ENCODE measurements at places on chromosomes 16 and 17.

GRCh38 chr16:86398622-86399021, 111.7 kb upstream of the FOXF1 start:
- DNase-seq, result no peak

GRCh38 chr16:54325616-54326265, 39.2 kb upstream of the IRX3 start:
- no peak for DNase-seq

DNA sequence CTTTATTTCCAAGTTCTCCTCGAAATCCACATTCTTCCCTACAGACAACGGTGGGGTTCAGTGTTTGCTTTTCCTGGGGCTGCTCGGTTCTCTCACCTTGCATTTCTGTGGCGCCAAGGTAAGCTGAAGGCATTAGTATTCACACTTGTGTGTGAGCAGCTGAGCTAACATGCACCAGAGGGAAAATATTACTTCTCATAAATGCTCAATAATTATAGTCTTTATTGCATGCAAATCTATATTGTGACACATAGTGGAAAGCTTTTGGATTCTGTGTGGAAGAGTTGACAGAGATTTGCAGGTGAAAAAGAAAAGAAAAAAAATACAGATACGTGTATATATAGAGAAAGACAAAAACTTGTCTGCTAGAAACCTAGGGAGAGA, 411.8 kb downstream of the MAF start:
- DNase-seq, result no peak

GRCh38 chr17:31398381-31399311, 7.2 kb downstream of the RAB11FIP4 start:
- no peak for DNase-seq

DNA sequence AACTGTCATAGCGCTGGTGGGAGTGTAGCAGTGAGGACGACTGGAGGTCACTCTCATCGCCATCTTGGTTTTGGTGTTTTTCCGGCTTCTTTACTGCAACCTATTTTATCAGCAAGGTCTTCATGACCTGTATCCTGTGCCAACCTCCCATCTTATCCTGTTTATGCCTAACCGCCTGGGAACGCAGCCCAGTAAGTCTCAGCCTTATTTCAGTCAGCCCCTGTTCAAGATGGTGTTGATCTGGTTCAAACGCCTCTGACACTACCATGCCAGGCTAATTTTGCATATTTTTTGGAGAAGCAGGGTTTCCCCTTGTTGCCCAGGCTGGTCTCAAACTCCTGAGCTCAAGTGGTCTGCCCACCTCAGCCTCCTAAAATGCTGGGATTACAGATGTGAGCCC, 179.8 kb upstream of the HSBP1 start:
- no peak for DNase-seq

DNA sequence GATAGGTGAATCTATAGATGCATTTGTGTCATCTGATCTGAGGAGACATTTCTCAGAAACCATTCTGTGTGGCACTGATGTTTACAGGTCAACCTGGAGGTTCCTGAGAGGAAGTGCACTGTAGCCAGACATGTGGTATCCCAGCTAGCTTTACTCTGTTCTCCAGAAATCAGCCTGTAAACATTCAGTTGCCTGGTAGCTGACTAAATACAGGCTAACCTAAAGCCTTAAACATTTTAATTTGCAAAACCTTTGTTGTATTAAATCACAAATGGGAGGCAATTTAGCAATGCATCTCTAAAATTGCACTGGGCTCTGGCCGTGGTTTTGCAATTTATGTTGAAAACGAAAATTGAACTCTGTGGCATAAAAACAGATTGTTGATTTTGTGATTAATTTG, 207.6 kb downstream of the FTO start:
- DNase-seq, result no peak

DNA sequence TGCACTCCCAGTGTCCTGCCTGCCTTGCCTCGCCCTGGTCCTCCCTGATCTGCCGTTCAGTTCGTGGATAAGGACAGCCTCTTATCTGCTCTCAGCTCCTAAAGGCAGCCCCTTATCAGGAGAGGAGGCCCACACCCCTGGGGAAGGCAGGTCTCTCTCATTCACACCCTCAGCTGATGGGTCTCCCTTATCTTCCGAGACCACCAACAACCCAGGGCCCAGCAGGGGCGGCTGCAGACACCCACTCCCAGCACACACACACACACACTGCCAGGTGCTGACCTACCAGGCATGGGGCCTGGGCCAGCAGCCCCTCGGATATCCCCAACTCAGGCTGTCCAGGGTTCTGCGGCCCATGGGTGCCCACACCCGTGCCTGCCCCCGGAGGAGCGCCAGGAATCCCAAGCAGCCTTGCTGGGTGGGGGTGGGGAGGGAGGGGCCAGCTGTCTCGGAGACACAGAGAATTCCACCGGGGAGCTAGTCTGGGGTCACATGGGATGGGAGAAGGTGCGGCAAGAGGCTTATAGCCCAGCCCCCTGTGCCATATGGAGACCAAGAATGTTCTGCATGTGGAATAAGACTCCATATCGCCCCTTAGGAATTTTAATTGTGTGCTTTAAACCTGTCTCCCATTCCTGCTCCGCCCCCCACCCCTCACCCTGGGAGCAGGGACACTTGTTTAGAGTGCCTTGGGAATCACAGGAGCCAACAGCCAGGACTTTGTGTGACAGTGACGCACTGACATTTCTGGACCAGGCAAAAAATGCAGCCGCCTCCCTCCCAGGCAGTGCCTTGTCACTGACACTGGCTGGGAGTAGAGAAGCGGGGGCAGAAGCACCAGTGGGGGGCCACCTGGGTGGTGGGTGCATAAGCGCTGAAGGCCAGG, 41.9 kb upstream of the EMP2 start:
- no peak for DNase-seq

DNA sequence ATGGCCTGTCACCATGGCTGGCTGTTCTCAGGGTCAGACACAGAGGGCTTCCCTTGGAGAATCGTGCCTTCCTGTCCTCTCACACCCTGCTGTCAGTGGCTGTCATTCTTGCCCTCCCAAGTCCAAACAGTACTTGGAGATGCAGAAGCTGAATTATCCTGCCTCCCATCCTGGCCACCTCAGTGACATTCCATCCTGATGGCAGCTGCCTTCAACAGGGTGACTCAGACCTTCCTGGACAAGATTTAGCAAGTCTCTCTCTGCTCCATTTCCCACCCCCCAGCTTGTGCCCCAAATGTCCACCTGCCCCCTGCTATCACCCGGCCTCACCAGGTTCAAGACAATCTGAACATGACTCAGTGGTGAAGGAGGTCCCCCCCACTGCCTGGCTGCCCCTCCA, 4.8 kb upstream of the KRT36 start:
- no peak for DNase-seq

DNA sequence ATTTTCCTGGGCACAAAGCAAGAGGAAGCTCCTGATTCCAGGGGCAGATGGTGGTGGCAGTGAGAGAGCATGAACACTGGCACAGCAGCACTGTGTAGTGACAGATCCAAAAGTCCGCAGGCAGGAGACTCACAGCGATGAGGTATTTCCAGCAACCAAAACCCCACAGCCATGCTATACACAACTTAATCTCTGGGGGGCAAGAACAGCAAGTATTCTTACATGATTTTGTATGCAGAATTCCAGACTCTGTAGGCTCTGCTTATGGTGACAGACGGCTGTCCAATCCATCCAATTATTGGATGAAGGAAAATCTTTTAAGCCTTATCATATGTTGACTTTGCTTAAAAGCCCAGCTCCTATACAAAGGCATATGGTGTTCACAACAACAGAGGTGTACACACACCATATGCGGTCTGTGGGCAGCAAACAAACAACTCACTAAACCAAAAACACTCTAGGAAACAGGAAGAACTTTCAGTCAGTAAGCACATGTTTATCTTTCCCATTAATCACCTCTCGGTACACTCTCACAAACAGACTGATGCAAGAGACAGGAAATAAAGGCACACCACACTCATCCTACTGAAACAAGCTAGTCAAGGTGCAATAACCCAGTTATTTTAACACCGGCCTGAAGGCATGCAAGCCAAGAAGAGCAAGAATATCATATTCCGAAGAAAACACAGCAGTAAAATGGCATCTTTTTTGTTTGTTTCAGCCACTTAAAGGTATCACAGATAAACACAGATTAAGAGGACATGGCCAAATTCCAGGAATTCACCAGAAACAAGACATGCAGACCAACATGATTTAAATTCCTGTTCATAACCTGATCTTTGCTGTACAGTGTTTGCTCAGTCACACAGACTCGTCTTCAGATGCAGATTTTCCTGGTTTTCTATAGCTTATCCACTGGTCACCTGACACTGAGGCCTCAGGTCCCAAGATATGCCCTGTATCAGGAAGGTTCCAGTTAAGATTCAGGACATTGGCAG, 47.8 kb downstream of the ERN1 start:
- DNase-seq, result no peak

GRCh38 chr17:58667934-58668597, 23.8 kb downstream of the TEX14 start:
- no peak for DNase-seq

DNA sequence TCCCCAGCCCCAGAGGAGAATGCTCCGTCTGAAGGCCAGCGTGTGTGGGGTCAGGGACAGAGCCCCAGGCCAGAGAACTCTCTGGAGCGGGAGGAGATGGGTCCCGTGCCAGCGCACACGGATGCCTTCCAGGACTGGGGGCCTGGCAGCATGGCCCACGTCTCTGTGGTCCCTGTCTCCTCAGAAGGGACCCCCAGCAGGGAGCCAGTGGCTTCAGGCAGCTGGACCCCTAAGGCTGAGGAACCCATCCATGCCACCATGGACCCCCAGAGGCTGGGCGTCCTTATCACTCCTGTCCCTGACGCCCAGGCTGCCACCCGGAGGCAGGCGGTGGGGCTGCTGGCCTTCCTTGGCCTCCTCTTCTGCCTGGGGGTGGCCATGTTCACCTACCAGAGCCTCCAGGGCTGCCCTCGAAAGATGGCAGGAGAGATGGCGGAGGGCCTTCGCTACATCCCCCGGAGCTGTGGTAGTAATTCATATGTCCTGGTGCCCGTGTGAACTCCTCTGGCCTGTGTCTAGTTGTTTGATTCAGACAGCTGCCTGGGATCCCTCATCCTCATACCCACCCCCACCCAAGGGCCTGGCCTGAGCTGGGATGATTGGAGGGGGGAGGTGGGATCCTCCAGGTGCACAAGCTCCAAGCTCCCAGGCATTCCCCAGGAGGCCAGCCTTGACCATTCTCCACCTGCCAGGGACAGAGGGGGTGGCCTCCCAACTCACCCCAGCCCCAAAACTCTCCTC, 10.4 kb downstream of the CX3CL1 start:
- no peak for DNase-seq

DNA sequence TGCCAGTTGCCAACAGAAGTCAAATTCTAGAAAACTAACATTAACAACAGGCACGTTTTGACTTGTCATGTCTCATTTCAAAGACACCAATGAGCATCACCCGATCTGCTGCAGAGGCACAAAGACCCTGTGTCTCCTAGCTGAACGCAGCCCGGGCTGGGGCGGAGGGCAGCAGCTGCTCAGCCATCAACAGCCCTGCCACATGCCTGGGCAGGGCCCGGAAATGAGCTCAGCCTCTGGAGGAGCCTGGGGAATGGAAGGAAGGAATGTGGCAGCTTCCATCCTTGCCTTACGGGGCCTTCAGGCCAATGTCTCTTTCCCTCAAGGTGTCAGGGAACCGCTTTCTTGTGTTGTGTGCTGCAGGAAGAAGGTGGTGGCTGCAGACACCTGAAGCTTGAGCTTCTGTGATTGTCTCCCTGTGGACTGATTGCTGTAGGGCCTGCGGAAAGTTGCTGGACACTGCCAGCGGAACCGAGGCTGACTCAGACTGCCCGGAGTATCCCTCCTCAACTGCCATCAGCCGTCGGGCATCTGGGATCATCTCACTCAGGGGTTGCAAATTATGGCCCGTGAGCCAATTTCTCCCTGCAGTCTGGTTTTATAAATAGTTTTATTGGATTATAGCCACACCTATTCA, 7.3 kb downstream of the CDH13 start:
- no peak for DNase-seq

DNA sequence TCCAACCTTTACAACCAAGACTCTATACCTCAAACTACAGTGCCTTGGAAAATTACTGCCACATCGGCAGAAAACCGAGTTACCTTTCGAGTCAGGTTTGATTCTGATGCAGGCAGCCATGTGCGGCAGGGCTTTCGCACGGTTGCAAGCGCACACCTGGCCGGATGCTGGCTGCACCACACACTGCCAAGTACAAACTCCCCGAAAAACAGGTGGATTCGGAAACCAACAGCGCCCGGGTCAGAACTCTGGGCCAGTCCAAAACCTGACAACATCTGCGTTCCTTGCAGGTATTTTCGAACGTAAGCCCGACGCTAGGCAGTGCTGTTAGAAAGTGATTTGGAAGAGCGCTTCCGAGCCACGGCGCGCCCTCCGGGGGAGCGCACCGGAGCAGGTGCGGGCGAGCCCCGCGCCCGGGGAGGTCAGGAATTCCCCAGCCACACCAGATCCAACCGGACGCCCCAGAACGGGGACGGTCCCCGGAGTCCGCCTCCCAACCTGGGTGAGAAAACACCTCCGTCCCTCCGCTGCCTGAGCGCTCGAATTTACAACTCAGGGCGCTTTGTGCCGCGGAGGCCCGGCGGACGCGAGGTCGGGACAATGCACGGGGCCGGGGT, 1.2 kb downstream of the USP7 start:
- no peak for DNase-seq

DNA sequence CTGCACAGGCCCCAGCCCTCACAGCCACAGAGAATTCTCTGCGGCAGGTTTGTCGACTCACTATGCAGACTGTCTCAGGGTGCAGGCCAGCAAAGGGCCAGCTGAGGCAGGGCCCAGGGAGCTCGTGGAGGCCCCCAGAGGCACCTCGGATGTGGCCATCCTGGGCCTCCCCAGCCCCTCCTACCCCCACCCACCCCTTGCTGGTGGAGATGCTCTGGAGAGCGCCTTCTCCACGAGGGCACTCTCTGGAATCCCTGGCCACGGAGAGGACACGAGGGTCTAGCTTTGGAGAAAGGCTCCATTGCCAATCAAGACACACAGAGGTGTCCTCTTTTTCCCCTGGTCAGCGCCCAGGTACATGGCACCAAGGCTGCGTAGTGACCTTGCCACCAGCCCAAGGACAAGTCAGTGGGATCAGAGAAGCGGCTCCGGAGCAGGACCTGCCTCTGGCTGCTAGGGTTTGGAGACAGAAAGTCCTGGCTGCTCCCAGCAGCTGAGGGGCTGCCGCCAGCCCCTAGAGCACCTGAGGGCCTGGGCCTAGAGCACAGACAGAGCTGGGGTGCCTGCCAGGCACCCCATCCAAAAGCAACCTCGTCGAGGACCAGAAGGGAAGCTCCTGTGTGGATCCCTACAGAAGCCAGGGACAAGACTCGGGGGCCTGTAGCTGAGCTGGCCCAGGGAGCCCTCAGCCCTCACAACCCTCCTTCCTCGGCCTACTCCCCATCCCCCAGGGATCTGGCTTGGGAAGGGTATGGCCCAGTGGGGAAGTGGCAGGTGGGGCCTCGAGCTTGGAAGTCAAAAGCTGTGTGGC, 18.7 kb downstream of the ARL2BP start:
- no peak for DNase-seq

- DNase-seq, result no peak
Observed at GRCh38 chr17:58271216-58271931, 9.4 kb downstream of the MPO start.
